ENCODE measurements at places on chromosomes 4 and X.

GRCh38 chrX:74534569-74535038 is 79.8 kb downstream of the RLIM start:
- DNase-seq = no peak

GRCh38 chrX:23557070-23557469 is 110.2 kb upstream of the PRDX4 start:
- no peak for DNase-seq

DNA sequence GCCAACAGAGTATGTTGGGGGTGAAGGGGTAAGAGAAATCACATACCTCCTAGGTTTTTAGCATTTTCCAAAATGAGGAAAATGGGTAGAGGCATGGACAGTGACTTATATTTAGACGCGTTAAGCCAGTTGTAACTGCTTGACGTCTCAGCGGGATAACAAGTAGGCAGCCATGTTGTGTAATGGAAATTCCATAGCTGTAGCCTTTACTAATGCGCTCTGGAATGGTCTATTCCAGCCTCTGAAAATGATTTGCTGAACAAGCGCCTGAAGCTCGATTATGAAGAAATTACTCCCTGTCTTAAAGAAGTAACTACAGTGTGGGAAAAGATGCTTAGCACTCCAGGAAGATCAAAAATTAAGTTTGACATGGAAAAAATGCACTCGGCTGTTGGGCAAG is 135.5 kb downstream of the PTTG2 start:
- no peak for DNase-seq

GRCh38 chr4:24240655-24241054 is 343.7 kb downstream of the DHX15 start:
- DNase-seq = no peak

- DNase-seq = no peak
Measured at GRCh38 chrX:69232945-69233344, 67.7 kb upstream of the PJA1 start.

- DNase-seq = no peak
Measured at GRCh38 chr4:25209702-25210101, 24.1 kb upstream of the PI4K2B start.

- no peak for DNase-seq
Measured at GRCh38 chr4:37666625-37667071, 19.5 kb downstream of the RELL1 start.

- DNase-seq = no peak
Measured at GRCh38 chr4:140926672-140927071, 170.5 kb upstream of the TBC1D9 start.

DNA sequence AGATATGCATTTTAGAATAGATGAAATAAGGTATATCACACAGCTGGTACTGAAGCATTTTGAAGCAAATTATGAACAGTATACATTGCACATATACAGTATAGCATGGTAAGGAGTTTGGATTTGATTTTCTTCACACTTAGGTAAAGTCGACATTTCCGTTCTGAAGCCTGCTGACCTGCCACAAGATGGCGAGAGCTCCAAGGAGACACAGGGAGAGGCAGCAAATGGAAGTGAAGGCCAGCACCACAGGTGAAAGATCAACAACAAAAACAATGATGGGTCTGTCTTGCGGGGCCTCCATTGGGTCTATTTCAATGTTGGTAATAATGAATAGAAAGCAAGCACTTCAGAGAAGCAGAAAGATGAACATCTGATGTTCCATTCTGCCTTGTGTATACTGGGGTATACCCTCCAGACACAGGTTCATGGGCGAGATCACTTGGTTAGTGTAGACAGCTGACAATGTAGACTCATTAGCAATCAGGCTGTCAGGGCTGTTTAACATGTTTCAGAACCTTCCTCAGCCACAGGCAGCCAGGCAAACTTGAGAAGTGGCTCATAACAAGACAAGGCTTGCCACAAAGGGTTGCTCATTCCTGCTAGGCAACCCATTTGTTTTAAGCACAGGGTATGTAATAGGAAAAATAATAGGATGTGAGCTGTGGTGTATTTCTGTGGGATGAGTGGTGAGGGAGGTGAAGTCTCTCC is 21.4 kb upstream of the NOX1 start:
- no peak for DNase-seq

- no peak for DNase-seq
Measured at GRCh38 chrX:154056770-154057241, 37.1 kb upstream of the IRAK1 start.

DNA sequence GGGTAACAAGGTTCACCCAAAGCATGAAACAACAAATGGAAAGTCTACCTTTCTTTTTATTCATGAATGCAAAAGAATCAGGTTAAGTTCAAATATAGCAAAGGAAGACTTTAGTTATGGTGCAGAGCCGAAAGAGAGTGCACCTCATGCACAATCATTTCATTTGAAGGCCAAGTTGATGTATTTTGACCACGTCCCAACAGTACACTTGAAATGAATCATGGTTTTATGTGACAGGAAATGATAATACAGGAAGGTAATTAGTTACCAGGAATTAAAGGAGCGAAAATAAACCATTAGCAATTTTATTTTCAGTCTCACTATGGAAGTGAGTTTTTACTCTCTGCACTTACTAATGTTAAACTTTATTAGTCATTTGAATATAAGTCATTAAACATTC is 281.2 kb upstream of the DIAPH2 start:
- DNase-seq = no peak

- DNase-seq = no peak
Measured at GRCh38 chr4:76513482-76513881, 78.5 kb downstream of the SHROOM3 start.

DNA sequence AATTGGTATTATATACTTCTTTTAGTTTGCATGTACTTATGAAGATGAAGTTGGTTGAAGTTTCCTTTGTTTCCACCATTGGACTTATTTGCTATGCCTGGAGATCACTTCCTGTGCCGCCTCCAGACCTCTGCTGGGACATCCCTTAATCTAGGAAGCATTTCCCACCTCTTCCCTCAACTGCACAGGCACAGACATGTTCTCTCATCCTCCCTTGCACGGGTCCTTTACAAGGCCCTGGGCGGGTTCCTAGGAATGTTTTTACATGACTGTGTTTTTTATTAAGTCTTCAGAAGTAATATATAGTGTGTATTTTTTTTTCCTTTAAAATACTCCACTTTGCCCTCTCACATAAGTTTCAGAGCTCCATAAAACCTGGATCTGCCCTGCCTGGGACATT is 51.0 kb downstream of the TMEM131L start:
- DNase-seq = no peak

- DNase-seq = no peak
Measured at GRCh38 chr4:124053872-124054538, 657.4 kb downstream of the SPRY1 start.

DNA sequence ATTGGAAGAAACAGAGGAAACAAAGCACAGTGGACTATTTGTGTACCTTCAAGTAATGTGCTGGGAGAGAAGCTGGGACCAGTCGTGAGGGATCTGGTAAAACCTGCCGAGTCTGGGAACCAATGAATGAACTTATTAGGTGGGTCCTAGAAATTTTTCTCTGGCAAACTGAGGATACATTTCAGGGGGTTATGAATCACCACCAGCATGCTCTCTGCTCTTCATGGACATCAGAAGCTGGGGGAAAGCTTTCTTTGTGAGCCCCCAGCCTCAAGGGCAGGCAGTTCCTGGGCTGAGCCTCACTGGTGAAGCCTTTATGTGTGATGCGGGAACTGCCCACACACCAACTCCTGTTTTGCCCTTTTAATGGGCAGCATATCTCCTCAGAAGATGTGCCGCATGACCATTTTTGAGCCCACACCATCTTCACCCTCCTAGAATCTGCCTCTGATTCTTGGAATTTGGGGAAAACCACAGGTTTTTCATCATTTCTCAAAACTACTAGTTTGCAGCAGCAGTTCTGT is 95.4 kb upstream of the ENPP6 start:
- no peak for DNase-seq

- no peak for DNase-seq
Measured at GRCh38 chr4:39526765-39527295, 409 bp downstream of the UGDH start.

DNA sequence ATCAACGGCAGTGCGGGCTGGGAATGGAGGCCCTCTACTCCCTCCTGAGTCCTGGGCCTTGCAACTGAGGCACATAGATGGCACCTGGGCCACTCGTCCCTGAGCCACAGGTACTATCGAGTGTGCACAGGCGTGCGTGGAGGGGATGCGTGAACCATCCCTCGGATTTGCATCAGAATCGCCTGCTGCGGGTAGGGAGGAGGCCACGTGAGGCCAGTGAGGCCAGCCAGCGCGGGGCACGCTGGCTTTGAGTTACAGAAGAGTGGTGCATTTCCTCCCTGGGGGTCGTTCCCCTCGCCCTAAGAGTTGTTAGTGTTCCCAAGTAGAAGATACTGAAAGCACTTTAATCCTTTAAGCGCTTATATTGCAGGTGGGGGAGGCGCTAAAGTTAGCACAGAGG is 10.6 kb downstream of the ZFP92 start:
- DNase-seq = no peak

- DNase-seq = no peak
Measured at GRCh38 chr4:182809417-182810102, 107.6 kb downstream of the DCTD start.

DNA sequence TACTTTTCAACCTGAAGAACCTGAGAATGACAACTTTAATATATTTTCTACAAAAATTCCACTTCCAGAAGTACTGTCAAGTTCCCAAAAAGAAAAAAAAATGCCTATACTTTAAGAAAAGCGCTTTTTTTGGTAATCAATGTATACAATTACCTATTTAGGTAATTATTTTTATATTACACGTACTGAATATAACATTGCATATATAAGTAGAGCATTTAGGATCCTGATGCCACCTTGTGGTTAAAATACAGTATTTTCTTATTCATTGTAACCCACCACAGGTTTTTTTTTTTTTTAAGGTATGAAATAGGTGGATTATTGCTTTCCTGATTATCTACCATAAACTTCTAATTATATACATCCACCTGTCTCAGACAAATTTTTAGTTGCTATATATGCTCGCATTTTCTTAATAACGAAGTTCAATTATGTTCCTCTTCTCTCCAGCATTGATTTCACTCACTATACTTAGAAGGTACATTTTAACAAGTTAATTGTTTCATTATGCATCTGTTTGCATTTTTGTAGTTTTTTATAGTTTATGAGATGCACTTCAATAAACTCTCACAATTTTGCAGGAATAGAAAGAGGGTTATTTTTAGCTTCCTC is 5.2 kb downstream of the MAP9 start:
- no peak for DNase-seq

DNA sequence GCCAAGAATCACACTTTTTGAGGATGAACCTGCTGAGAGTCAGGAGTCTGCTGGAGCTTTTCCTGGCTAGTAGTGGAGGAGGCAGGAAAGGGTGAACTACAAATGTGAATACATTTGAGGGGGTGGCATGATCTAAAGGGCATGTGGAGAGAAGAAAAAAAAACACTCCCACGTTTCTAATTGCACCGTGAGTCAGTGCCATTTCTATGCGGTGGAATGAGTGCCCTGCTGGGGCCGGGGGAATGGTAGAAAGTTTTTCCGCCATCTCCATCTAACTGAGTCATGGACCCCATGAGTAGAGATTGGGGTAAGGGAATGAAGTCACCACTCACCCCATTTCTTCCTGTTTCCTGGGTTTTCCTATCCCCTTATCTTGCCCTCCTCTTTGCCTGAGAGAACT is 19.8 kb downstream of the BEX3 start:
- no peak for DNase-seq

- no peak for DNase-seq
Measured at GRCh38 chr4:122481766-122482405, 25.4 kb upstream of the IL2 start.

DNA sequence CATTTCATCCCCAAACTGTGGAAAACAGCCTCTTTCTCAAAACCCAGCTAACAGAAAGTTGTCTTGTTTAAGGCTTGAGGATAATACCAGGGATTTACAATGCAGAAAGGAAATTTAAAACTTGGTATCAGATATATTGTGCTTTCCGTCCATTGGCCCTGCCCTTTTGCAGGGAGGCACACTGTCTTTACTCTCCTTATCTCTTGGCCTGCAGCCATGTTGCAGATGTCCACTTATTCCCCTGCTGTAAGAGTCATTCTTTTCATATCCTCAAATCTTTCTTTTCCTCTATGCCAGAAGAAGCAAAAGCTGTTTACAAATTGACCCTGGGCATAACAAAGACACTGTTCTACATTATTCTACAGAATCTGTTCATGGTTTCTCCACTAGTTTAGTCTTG is 75.6 kb upstream of the DYNLT3 start:
- DNase-seq = no peak

DNA sequence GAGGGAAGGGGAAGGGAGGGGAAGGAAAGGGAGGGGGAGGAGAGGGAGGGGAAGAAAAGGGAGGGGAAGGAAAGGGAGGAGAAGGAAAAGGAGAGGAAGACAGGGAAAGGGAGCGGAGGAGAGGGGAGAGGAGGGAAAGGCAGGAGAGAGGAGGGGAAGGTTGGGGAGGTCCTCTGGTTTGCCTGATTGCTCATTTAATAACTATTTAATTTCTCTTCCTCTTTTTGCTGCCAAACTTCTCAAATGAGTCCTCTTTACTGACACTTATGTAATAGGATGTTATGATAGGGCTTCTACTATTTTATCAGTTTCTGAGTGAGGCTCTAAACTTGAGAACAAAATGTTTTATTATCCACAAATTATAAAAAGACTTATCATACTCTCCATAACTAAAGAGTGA is 35.4 kb upstream of the PPA2 start:
- DNase-seq = no peak

- no peak for DNase-seq
Measured at GRCh38 chr4:89570931-89571330, 263.3 kb upstream of the GPRIN3 start.

GRCh38 chr4:61517144-61517543 is 317.0 kb downstream of the ADGRL3 start:
- DNase-seq = no peak

- DNase-seq = no peak
Measured at GRCh38 chrX:126393284-126393683, 159.3 kb downstream of the DCAF12L1 start.

- DNase-seq = no peak
Measured at GRCh38 chrX:12115377-12115776, 22.9 kb upstream of the FRMPD4 start.

DNA sequence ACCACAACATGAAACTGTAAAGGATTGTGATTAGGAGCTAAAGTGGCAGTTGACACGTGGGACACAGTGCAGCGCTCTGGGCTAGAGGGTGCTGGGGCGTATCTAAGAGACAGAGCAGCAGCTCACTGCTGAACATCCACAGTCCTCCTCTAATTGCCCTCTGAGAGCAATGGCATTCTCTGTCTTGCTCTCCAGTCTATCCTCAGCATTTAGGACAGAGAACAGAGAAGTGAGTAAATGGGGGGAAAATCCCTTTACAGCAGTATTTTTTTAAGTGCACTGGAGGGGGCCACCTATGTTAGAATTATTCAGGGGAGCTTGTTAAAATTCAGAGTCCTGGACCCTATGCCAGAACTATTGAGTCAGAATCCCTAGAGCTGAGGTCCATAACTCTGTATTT is 4.2 kb upstream of the TMEM154 start:
- DNase-seq = no peak

- no peak for DNase-seq
Measured at GRCh38 chr4:183314336-183314735, 5.7 kb downstream of the CLDN22 start.

- no peak for DNase-seq
Measured at GRCh38 chr4:181524499-181524898, 718.7 kb upstream of the TENM3 start.

Measured in stimulated activated CD8-positive, alpha-beta memory T cell treated with anti-CD3 and anti-CD28 coated beads, Interleukin-2, amount 100 ng/mL, for 1 hour (primary cell).